ENCODE measurements at places on chromosomes 1 and 21. TPM values are rescaled to one million over a fixed set of nuclear protein-coding genes. Genes with fewer than 3 reads are reported as not detected.

GRCh38 chr1:229412056-229412455, 21.8 kb downstream of the ACTA1 start:
- no peak for DNase-seq

DNA sequence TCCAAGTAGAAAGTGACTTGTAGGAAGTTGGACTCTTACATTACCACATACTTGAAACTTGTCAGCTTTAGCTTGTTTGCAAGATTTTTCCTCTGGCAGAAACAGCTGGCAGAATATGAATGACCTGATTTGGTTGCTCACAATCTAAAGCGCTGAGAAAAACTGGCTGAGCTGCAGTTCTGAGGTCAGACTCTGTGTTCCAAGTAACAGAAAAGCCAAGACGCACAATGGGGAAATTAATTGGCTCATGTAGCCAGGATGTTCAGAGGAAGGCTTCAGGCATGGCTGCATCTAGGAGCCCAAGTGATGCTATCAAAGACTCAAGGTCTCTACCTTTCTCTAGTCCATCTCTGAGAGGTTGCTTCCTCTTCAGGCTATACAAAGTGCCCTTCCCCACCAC, 27.0 kb downstream of the ALPL start:
- no peak for DNase-seq

DNA sequence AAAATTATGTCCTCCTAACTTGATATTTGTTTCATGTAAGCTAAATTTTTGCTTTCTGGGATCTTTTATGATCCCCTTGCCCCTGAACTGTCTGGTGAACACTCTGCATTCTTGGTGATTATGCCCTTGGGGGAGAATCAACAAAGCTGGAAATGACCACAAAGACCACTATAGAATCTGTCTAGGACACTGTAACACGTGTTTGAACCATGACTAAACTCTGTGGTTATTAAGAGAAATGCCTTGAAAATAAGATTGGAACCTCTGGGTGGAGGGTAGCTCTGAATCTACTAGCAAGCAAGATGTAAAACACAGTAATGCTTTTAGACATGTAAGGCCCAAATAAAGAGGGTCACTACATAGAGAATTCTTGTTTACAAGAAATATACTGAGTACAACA, 237.5 kb downstream of the HMCN1 start:
- no peak for DNase-seq

DNA sequence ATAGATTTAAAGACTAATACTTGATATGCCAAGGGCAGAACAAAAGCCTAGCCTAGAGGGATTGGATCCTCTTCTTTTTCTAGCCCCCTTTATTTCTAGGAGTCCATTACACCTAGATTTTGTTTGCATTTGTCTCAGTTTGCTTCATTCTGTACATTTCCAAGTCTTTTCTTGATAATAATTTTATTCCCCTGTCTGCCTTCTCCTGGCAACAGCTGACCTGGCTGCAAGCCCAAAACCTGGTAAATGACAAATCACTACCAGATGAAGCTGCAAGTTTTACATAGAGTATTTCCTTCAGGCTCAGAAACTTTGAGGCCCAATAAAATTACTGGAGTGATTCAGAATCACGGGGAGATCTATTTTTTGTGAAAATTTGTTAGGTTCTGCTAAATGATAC, 36.5 kb upstream of the LHX8 start:
- DNase-seq = peak; percentile 15

Gene C1orf87
- not detected for total RNA-seq

Gene FOXO6
- total RNA-seq = 0.83 TPM

Gene MATN1
- not detected for total RNA-seq

Gene S100A14
- total RNA-seq = 14.3 TPM

All from pancreas (tissue), 10 donors.